T-helper 22 cell (primary cell): ENCODE measurements at places on chromosomes 7 and 10.

- DNase-seq: no peak
Observed at GRCh38 chr7:38427279-38427955, 154.0 kb upstream of the TARP start.

GRCh38 chr10:61487506-61487905, 34.3 kb upstream of the TMEM26 start:
- no peak for DNase-seq

DNA sequence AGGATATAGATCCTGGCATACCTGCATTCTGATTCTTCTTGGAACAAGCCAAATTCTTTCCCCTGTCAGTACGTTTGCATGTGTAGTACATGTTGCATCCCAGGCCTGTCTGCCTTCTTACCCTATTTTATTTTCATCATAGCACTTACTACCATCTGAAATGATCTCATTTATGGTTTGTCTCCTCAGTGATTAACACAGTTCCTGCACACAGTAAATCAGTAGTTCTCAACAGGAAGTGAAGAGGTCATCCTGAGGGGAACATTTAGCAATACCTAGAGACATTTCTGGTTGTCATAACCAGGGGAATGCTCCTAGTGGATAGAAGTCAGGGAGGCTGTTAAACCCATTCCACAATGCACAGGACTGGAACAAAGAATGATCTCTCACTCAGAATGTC, 38.2 kb upstream of the SLC26A4 start:
- no peak for DNase-seq

DNA sequence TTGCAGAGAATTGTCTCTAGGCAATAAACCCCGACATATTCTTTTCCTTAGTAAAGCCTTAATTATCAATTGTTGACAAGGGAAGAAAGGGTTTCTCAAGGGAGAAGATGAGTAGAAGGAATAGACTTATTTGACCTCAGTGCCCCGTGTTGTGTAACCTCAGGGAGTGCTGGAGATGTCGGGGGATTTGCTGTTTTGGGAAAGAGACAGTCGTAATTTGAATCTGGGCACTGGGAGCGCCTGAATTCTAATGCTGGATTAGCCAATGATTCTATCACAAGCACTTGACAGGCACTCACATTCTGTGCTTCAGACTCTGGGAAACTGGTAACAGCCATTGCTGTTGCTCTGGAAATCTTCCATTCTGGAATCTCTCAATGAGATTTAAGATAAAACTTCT, 13.8 kb upstream of the LMOD2 start:
- DNase-seq: no peak

DNA sequence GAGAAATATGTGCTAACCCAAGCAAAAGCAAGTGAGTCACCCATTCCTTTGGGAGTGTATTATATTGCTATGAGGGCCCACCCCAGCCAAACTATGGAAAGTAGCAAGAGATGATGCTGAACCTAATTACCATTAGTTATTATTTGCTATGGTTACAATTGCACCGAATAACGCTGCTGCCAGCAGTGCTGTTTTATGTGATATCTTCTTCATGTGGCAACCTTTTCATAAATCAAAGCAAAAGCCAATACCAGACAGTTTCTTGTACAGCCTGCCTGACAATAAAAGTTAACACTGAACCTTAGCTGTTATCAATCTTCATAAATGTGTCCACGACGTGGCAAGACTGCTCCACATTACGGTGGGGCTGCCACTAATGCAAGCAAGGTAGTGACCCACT, 241.7 kb upstream of the PLXNA4 start:
- no peak for DNase-seq

DNA sequence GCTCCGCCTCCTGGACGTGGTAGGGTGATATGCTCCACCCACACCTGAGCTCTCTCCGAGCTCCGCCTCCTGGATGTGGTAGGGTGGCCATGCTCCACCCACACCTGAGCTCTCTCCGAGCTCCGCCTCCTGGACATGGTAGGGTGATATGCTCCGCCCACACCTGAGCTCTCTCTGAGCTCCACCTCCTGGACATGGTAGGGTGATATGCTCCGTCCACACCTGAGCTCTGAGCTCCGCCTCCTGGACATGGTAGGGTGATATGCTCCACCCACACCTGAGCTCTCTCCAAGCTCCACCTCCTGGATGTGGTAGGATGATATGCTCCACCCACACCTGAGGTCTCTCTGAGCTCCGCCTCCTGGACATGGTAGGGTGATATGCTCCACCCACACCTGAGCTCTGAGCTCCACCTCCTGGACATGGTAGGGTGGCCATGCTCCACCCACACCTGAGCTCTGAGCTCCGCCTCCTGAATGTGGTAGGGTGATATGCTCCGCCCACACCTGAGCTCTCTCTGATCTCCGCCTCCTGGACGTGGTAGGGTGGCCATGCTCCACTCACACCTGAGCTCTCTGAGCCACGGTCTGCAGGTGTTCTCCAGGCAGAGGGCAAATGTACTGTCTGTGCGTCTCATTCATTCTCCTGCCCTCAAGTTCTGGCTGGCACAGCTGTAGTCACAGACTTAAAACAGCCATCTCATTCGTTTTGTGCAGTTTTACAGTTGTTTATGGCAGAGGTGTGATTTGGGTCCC, 252.4 kb downstream of the DIP2C start:
- no peak for DNase-seq

GRCh38 chr7:36044101-36044892, 108.8 kb upstream of the EEPD1 start:
- no peak for DNase-seq

DNA sequence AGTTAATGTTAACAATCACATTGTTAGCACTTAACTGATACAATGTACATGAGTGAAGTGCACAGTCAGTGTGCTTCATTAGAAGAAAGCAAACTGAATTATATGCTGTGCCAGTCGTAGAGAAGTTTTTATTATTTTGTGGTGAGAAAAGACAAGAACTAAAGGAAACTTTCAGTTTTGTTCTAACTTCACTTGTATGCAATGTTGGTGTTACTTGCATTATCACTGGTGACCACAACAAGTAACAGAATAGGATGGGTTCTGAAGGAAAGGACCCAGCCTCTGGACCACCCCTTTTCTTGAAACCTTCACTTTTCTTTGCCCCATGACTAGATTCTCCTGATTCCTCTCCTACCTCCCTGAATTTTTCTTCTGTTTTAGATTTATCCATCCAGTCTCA, 123.3 kb upstream of the GAD2 start:
- no peak for DNase-seq

DNA sequence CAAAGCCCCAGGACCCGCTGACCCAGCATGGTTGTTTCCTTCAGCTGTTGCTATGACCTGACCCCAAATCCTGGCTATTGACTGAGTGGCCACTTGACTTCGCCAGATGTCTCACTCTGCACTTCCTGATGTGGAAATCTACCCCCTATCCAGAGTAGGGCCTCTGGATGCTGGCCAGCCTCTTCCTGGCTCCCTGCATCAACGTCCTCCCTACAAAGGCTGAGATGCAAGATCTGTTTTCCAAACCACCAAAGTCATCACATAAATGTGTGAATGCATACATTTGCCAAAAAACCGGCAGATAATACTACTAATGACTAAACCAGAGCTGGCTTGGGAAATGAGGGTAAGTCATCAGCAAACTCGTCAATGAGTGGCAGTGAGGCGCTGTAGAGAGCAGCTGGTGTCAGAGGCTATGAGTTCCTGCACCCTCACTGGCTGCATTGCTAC, 70.4 kb downstream of the PYROXD2 start:
- no peak for DNase-seq

GRCh38 chr10:49001870-49002672, 62.4 kb upstream of the LRRC18 start:
- no peak for DNase-seq

- no peak for DNase-seq
Observed at GRCh38 chr7:5633161-5634106, 148.0 kb downstream of the RNF216 start.

DNA sequence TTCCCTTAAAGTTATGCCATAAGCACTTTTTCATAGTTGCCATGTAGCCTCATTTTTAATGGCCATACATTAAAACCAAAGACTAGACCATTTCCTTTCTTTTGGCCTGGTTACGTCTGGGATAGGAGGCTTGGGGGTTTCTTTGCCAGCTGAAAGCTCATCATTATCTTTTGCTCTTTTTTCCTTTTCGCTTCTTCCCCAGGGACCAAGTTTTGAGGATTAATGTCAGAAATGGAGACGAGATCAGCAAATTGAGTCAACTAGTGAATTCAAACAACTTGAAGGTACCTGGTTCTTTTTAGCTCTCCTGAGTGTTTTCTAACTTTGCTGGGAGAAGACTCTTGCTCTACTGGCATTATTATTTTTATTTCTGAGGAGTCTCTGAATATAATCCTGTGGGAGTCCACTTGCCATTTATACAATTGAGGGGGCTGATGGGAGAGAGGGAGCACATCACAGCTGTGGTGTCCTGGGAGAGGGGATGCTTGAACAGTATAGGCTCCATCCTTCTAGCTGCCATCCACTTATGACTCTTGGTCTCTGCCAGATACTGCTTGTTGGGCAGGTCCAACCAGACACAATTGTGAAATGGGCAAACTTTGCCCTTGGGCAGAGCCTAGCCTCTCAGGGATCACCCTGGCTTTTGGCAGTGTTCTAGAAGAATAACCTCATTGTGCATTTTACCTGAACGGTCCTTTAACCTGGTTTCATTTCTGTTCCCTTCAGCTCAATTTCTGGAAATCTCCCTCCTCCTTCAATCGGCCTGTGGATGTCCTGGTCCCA, 5.8 kb downstream of the CPA4 start:
- DNase-seq: no peak
